ENCODE measurements at places on chromosomes 2 and 18.

DNA sequence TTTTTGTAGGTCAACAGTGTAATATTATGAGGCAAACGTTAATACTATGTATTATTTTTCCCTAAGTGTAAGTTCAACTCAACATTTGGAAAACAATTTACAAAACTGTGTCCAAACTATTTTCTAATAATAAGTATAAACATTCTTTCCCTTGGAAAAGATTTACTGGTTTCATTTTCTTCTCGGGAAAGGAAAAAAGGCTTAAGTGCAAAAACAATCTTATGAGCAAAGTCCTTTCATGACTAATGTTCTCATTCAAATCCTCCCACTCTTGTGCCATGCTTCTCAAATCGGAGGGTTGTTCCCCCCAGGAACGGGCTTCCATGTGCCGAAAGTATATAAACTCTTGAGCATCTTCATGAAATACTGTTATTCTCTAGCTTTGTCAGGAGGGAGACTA is 19.8 kb upstream of the L3MBTL4 start:
- DNase-seq, result no peak

- DNase-seq, result no peak
Measured at GRCh38 chr2:55401124-55401523, 18.5 kb downstream of the CCDC88A start.

DNA sequence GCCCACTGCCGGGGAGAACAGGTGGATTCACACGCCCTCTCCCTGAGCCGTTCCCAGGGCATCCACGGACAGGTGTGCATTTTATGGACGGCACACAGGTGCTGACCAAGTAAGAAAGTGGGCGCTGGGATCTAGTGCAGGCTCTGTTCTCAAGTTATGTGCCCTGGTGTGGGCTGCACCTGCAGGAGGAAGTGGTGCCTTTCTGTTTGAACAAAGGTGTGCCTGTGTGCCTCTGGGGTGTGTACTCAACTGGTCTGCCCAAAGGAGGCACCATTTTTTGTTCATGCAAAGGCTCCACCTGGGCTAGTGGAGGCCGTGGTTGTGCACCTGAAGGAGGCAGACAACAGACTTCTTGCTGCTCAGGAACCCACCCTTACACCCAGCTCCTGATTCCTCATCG is 88.2 kb upstream of the HK2 start:
- DNase-seq, result no peak

GRCh38 chr2:236180831-236181453 is 12.8 kb upstream of the GBX2 start:
- DNase-seq, result no peak

GRCh38 chr2:233252227-233252626 is 754 bp downstream of the ATG16L1 start:
- DNase-seq, result no peak

DNA sequence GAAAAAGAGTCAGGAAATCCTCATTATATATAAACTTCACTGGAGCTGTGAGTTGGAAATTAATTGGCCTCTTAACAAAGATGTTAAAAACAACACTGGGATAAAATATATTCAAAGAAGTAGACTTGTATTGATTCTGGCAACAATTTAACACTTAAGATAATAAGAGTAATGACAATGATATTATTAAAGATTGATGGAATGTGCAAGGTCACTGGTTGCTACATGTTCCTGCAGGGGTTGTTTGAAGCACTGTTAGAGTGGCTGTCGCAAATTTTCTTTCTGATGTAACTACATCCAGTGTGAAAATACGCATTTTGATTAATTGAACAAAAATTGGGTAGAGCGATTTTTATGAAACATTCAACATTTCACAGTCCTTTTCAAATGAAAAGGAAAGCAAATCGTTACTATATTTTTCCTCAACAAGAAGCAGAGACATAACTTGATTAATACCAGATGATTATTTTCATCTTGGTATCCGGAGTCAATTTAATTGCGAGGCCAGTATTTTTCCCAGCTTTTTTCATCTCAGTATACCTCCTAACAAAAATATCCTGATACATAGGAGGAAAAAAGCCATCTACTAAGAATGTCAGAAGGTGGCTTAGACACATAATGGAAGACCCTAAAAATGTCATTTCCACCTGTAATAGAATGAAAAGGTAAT is 6.1 kb downstream of the PTGR3 start:
- DNase-seq, result no peak

DNA sequence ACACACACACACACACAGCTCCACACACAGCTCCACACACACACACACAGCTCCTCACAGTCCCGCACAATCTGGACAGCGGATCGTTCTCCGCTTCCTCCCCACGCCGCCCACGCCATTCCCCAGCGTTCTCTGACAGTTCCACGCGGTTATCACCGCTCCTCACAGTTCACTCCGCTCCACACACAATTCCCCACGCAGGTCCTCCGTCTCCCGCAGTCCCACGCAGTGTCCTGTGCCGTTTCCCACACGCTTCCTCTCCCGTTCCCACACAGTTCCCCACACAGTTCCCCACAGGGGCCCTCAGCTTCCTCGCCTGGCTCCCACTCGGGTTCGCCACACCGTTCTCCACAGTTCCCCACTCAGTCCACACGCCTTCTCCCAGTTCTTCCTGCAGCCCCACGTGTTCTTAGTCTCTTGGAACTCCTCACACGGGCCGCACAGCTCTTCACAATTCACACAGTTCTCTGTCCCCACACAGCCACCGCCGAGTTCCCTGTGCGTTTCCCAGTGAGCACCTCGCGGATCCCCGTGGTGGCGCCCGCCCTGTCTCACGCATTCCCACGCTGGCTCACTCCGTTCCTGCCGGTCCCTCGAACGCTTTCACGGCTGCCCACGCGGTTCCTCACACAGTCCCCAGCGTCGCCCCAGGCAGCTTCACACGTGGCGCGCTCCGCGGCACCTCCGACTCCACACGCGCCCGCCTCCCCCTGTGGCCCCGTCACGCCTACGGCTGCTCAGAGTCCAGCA is 38.4 kb downstream of the KIF1A start:
- DNase-seq, result no peak

DNA sequence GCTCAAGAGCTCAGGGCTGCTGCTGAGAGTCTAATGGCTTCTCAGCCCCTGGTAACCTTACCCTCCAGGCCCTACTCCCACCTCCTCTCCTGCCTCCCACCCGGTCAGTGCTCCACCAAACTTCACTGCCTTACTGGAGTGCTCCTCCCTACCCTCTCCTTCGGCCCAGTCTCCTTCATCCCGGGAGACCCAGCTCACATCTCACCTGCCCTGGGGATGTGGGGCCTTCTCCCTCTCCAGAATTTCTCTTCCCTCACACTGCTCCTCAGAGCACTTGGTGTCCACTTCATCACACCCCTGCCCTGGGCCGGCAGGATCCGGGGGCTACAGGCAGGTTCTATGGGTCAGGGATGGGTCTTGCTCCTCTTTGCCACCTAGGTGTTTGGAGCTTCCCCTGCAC is 21.6 kb downstream of the PTPN18 start:
- DNase-seq, result no peak

DNA sequence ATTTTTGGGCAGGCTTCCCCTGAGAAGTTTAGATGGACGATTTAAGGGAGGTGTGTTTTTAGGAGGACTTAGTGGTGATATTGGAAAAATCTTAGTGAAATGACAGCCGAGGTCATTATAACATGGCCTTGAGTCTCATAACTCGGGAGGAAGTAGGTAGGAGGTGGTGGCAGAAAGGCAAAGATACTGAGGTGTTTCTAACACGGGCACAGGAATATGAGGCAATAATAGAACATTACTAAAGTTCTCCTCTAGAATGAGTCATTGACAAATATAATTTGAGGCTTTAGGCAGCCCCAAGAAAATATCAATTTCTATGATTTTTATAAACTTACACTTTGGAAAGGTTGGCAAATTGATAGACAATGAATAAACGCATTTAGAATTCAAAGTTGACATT is 146.1 kb upstream of the ZEB2 start:
- DNase-seq, result no peak

GRCh38 chr2:149732001-149732685 is 144.6 kb upstream of the MMADHC start:
- no peak for DNase-seq

DNA sequence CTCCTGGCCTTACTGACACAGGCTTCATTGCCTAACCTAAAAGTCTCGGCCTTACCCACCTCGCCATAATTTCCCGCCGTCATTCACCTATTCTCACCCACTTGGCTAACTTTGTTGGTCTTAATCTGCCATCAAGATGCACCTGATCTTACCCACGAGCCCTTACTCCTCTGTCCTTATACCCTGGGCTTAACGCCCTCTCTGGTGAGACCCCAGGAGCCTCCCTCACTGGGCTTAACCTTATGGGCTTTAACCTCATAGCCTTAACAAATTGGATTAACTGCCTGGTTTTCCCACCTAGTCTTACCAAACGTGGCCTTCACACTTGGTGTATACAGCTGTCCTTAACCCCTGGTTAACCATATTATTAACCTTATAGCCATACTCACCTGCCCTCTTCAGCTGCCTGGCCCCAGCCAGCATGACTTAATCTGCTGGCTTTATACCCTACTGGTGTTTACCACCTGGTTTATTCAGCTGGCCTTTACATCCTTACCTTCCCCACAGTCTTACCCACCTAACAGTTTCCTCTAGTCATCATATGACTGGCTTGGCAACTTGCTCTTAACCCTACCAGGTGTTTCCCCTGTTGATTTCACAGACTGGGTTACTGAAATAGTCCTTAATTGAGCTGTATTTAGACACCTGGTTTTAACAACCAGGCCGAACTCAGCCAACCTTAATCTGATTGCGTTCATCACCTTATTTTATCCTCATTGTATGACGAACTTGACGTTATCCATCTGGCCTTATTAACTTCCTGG is 132.0 kb upstream of the ZSWIM2 start:
- no peak for DNase-seq

- no peak for DNase-seq
Measured at GRCh38 chr2:8657423-8658062, 24.3 kb upstream of the ID2 start.

GRCh38 chr2:214679736-214680135 is 129.7 kb downstream of the BARD1 start:
- no peak for DNase-seq

DNA sequence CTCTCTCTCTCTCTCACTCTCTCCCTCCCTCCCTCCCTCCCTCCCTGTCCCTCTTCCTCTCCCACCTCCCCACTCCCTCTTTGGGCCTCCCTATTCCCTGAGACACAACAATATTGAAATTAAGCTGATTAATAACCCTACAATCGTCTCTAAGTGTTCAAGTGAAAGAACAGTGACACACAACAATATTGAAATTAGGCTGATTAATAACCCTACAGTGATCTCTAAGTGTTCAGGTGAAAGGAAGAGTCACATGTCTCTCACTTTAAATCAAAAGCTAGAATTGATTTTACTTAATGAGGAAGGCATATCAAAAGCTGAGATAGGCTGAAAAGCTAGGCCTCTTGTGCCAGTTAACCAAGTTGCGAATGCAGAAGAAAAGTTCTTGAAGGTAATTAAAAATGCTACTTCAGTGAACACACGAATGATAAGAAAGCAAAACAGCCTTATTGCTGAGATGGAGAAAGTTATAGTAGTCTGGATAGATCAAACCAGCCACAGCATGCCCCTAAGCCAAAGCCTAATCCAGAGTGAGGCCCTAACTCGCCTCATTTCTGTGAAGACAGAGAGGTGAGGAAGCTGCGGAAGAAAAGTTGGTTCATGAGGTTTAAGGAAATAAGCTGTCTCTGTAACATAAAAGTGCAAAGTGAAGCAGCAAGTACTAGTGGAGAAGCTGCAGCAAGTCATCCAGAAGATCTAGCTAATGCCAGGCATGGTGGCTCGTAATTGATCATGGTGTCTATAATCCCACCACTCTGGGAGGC is 21.3 kb downstream of the MALT1 start:
- no peak for DNase-seq

GRCh38 chr2:65464604-65465003 is 32.2 kb upstream of the SPRED2 start:
- no peak for DNase-seq

DNA sequence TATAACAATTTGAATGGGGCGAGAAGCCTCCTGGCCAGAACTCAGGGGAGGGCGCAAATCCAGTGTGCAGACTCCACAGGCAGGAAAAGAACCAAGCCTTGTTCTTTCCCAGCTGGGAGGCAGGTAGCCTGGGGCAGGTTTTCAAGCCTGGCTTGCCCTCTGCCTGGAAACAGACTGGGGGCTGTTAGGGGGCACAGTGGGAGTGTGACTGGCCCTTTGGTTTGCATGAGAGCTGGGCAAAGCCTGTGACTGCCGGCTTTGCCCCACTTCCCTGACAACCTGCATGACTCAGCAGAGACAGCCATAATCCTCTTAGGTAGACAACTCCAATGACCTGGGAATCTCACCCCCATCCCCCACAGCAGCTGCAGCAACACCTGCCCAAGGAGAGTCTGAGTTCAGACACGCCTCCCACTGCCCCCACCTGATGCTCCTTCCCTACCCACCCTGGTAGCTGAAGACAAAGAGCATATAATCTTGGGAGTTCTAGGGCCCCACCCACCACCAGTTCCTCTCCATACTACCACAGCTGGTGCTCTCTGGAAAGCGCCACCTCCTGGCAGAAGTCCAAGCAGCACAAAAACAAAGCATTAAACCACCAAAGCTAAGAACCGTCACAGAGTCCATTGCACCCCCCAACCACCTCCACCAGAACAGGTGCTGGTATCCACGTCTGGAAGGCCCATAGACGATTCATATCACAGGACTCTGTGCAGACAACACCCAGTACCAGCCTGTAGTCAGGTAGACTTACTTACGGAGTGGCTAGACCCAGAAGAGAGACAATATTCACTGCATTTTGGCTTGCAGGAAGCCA is 402.5 kb downstream of the STK39 start:
- no peak for DNase-seq

DNA sequence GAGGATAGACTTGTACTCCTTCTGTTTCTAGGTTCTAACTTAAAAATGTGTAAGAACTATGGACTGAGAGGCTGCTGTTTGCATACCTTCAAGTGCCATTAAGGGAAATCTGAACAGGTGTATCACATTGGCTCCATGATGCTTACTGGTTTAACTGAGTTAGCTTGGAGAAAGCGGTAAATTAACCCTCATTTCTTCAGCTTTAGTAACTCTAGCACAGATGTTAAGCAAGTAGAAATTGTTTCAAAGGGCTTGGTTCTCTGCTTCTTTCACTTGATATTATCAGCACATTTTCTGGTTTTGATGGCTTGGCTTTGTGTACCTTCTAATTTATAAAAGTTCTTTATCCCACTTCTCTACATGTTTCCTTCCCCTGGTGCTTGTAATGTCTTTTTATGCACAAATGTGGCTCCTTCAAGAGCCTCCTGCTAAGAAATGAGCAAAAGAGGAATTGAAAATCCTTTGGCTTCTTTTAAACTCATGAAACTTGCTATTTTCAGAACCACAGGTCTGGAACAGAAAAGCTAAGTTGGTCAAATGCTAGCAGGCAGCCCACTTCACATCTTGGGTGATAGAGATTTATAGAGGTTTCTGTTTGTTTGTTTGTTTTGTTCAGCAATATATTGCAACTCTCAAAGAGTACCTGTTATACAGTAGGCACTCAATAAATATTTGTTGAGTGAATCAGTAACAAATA is 249.9 kb upstream of the THUMPD2 start:
- no peak for DNase-seq

GRCh38 chr18:63832470-63832869 is 55.0 kb upstream of the SERPINB2 start:
- DNase-seq, result no peak

Data from stimulated activated CD8-positive, alpha-beta memory T cell treated with anti-CD3 and anti-CD28 coated beads, Interleukin-15, amount 100 ng/mL, for 24 hours (primary cell).